Stromal cell of bone marrow (primary cell): ENCODE measurements at places on chromosomes 7 and 10.

- DNase-seq, result no peak
Measured at GRCh38 chr10:114453576-114453975, 49.3 kb upstream of the AFAP1L2 start.

DNA sequence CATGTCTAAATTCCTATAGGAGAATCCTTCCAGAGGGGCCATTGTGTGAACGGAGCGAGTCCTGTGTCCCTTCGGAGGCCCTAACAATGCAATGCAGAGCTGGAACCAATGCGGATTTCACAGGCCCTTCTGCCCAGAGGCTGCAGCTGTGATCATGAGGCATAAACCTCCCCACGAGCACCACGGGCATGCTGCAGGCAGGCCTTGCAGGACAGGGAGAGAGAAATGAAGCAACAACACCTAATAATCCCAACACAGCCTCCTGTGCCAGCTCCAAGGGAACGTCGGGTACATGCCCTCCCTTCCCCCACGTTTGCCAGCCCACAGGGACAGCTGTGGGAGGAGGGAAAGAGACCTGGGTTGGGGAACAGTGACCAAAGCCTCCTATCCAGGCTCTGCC lies 74.4 kb downstream of the TNS3 start:
- DNase-seq, result no peak

- no peak for DNase-seq
Measured at GRCh38 chr10:86007171-86007570, 359.4 kb downstream of the GRID1 start.

DNA sequence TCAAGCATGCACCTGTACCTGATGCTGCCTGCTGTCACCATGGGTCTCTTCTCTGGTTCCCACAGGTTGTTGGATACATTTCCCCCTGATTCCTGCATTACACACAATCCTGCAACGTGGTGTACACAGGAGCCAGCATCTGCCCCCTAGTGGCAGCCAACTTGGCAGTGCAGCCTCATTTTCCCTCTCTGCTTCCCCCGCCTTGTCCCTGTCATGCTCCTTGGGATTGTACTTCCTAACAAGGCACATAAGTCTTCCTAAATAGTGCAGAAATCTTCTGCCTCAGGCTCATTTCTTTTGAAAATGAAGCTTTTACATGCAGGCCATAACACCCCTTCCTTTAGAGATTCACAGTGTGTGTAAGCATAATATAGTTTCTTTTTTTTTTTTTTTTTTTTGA lies 387.5 kb downstream of the CCSER2 start:
- DNase-seq, result no peak

- DNase-seq, result no peak
Measured at GRCh38 chr10:70564113-70564725, 38.3 kb downstream of the PRF1 start.

DNA sequence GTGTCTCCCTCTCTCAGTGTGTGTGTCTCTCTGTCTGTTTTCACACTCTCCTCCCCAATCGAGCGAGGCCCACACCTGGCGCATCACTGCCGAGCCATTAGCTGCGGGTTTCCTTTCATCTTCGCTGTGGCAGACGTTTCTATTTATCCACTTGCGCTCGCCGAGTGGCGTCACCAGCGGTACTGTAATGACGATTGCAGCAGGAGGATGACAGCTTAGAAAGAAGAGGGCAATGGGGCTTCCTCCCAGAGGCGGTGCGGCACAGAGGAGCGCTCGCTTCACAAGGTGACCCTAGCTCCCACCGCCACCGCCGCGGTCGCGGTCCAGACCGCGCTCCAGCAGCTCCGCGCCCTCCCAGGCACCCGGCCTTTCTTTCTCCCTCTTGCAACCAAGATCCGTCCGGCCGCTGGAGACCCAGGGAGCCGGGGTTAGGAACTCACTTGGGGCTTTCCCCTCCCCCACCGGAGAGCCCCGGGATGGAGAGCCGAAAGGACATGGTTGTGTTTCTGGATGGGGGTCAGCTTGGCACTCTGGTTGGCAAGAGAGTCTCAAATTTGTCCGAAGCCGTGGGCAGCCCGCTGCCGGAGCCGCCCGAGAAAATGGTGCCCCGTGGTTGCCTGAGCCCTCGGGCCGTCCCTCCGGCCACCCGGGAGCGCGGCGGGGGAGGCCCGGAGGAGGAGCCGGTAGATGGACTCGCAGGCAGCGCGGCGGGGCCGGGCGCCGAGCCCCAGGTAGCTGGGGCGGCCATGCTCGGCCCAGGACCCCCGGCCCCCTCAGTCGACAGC lies at the start of gene EVX1:
Gene EVX1, plus strand, starts transcription at position 248 of the 785 bp plus-strand sequence. Its CDS starts 229 bp downstream, at position 477.
- DNase-seq, result no peak

DNA sequence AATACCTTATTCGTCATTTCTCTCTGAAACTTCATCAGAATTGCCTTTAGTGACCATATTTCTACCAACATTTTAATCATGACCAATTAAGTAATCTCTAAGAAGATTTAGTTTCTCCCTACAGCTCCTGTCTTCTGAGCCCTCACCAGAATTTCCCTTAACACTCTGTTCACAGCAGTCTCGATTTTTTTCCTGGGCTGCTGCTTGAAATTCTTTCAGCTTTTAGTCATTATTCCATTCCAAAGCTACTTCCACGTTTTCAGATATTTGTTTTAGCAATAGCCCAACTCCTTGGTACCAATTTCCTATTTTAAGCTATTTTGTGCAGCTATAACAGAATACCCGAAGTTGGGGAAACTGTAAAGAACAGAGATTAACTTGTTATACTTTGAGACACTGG lies 192.4 kb upstream of the DKK1 start:
- DNase-seq, result peak; percentile 8

- DNase-seq, result no peak
Measured at GRCh38 chr7:14691034-14691433, 211.5 kb downstream of the DGKB start.

DNA sequence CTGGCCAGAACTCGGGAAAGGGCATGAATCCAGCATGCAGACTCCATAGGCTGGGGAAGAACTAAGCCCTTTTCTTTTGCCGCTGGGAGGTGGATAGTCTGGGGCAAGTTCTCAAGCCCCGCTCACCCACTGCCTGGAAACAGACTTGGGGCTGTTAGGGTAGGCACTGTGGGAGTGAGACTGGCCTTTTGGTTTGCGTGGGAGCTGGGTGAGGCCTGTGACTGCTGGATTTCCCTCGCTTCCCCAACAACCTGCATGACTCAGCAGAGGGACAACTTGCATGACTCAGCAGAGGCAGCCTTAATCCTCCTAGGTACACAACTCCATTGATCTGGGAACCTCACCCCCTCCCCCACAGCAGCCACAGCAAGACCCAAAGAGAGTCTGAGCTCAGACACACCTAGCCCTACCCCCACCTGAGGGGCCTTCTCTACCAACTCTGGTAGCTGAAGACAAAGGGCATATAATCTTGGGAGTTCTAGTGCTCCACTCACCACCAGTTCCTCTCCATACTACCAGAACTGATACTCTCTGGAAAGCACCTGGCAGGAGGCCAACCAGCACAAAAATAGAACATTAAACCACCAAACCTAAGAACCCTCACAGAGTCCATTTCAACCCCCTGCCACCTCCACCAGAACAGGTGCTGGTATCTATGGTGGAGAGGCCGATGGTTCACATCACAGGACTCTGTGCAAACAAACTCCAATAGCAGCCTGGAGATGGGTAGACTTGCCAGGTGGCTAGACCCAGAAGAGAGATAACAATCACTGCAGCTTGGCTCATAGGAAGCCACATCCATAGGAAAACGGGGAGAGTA lies 81.4 kb upstream of the LAMB4 start:
- DNase-seq, result no peak

DNA sequence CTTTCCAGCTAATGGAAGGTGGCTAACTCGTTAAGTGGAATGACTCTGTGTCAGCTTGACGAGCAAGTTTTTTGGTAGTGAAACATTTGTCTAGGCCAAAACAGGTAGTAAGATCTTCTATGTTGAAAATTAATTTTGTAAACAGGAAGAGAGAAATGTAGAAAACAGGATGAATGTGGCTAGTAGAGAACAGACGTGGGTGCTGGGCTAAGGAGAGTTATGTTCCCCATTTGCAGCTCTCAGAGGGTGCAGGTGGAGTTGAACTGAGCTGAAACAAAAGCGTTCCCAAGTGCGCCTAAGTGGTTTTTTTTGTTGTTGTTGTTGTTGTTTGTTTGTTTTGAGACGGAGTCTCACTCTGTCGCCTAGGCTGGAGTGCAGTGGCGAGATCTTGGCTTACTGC lies 59.5 kb upstream of the SRPK2 start:
- DNase-seq, result no peak

DNA sequence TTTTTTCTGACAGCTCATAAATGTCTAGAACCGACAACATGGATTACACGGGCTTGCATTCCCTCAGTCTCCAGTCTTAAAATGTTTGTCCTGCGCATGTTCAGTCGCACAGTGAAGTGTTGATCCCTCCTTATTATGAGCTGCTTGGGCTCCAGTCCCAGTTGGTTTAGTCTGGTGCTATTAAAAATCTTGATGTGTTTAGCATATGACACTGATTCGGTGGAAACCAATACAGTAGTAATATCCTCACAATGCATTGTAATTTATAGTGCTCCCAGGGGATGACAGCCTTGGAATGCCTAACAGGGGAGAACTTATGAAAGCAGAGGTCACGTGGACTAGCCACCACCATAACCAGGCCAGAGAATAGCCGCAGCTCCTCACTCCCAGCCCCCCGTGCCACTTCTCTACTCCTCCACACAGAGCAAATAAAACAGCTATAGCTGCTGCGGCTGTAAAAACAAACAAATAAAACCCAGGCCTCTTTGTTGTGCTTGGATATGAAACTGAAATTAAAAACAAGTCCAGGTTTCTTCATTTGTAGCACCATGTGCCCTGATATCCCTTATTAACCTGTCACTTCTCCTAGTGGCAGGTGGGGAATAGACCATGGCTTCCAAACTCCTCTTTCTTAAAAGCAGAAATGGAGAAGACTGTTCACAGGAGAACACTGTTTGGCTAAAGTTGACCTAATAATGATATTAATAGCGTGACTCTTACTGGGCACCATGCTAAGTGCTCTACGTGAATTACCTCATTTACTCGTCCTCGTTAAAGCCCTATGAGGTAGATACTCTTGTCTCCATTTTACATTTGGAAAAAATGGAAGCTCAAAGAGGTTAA lies 7.7 kb downstream of the DPCD start:
- DNase-seq, result peak; percentile 36

- DNase-seq, result peak; percentile 62
Measured at GRCh38 chr7:107387573-107388219, 82.2 kb upstream of the GPR22 start.

GRCh38 chr7:30894866-30895605 lies 16.6 kb upstream of the AQP1 start:
- no peak for DNase-seq

DNA sequence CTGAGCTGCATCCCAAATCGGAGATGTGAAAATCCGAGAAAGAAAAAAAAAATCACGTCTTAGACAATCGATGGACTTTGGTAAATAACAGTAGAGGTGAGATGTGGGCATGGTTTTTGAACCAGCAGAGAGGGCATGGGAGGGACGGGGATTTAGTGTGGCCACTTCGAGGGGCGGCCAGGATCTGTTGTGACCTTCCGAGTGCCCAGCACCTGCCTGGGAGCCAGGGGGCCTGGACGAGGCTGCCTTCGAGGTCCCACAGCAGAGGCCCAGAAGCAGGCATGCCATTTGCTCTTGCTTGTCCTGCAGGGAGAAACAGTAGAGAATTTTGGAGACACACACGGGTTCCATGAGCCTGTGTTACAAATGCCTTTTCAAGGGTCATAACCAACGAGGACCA lies 469.7 kb upstream of the FOXK1 start:
- no peak for DNase-seq

- no peak for DNase-seq
Measured at GRCh38 chr7:89029864-89030263, 234.3 kb upstream of the TEX47 start.

DNA sequence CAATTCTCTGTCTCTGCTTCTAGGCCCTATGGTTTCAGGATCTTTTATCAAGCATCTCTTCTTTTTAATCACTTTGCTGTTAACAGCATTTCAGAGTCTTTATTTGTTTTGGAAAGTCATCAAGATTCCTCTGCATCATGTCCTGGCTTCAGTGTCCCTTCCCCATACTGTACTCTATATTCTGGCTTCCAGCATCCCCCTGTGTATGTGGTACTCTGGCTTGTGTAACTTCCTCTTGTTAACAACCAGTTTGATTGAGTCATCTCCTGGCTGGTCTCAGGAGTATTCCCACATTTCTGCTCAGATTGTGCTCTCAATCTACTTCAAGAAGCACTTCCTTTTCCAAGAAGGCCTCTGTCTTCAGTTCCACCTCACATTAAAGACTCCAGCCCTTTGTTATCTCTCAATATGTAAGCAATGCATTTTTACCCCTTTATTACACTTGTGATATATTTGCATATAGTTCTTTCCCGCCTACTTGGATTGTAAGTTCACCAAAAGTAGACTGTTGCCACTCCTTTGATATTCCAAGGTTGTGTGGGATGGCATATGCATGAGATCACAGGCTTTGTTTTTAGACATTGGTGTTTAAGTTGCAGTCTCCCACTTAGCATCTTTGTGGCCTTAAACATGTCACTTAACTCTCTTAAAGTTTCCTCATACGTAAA lies 15.1 kb upstream of the ATE1 start:
- peak; percentile 93 for DNase-seq

- DNase-seq, result no peak
Measured at GRCh38 chr10:49666054-49666615, 13.3 kb upstream of the C10orf53 start.

DNA sequence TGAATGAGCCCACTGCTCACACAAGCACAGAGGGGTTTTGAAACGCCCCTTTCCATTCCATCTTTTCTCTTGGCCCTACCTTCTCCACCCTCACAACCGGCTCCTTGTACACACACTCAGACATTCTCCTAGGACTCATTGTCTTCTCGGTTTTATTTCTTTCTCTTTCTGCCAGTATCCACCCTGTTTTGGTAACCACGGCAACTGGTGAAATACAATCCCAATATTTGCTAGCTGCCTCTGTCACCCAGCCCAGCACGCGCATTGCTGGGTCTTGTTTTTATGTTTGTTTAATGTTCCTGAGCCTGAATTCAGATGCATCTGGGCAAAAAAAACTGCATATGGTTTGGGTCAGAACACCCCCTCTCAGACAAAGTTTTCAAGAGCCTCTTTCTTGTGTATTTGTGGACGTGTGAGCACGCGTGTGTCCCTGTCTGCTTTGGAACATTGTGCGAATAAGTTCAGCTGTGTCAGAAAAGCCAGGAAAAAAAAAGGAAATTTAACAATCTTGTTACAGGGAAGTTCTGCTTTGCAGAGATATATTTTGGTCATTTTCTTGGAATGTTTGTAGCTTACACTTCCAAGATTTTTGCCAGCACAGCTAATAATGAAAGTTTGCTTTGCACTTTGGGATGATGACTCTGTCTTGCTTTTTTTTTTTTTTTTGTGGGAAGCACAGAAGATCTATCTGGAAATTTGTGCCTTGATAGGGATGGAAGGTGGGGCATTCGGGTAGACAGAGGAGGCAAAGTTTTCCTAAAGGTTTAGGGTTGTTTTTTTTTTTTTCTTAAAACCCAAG lies 225.9 kb downstream of the TRIL start:
- DNase-seq, result peak; percentile 81

DNA sequence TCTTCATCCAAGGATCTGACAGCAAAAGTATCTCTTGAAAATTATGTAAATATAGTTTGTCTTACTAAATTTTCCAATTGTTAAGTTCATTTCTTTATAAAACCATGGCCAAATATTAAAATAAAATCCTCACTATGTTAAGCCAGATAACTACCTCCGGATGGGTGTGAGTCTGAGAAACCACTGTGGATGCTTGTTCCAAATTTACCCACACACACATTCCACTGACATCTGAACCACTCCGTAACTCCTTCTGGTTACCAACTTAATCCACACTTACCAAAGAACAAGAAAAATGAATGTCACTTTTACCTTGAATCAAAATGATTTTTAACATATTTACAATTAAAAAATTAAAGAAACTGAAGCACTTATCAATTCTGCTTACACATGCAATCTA lies 19.7 kb downstream of the CYTH3 start:
- DNase-seq, result no peak
